Liver (tissue), 10 donors: ENCODE measurements at places on chromosomes 6 and 20. TPM values are rescaled to one million over a fixed set of nuclear protein-coding genes. Genes with fewer than 3 reads are reported as not detected.

The ANKRD66 gene
- not detected for polyA plus RNA-seq

The TASP1 gene
- 2.5 TPM for polyA plus RNA-seq

The C6orf141 gene
- 0.33 TPM for polyA plus RNA-seq

The PHACTR3 gene
- 0.15 TPM for polyA plus RNA-seq

The ADGRF5 gene
- polyA plus RNA-seq = 7.5 TPM

The MDFI gene
- polyA plus RNA-seq = not detected

The SOX4 gene
- 1.2 TPM for polyA plus RNA-seq

The TDP2 gene
- 16.5 TPM for polyA plus RNA-seq

The JPH2 gene
- polyA plus RNA-seq = 0.17 TPM

The GGT7 gene
- polyA plus RNA-seq = 3.7 TPM

The EEF1A2 gene
- polyA plus RNA-seq = not detected

DNA sequence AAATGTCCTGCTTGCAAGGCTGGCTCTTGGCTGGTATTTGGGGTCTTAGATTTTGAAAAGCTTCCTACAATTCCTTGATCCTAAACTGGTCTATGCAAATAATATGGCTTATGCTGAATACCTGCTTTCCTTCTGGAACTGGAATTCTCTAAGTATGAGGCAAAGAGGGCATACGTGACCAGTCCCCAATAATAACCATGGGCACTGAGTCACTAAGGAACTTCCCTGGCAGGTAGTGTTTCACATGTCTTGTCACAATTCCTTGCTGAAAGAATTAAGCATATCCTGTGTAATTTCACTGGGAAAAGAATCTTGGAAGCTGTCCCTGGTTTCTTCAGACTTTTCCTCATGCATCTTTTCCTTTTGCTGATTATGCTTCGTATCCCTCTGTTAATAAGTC is 106.5 kb downstream of the MMS22L start:
- no peak overlapping the region for H3K4me3 ChIP-seq
- H3K36me3 ChIP-seq = no peaks in the 10 kb centered on the region

- no peak overlapping the region for H3K4me3 ChIP-seq
- no peak for DNase-seq
- no peaks in the 10 kb centered on the region for H3K4me1 ChIP-seq
- H3K27ac ChIP-seq = no peak overlapping the region
- no peaks in the 10 kb centered on the region for H3K27me3 ChIP-seq
- no peaks in the 10 kb centered on the region for H3K36me3 ChIP-seq
These were observed 26.8 kb downstream of the DOK5 start for GRCh38 chr20:54502179-54502578.

DNA sequence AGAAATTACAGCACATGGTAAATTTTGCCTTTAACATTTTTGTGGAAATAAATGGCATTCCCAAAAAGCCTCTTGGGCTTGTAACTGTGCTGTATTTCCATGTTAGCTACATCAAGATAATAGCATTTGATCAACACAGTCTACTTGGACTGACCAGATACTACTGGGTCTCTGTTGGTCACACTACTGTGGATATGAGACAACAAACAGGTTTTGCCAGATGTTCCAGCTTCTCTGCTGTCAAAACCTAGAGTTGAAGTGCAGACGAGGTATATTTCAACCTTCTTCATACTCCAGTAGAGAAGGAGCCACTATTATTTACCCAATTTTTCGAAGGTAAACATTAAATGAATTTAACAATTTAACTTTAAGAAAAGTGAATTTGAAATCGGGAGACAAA is 284.7 kb upstream of the CITED2 start:
- H3K4me1 ChIP-seq = peaks cover 2% of the 10 kb centered on the region
- no peaks in the 10 kb centered on the region for H3K36me3 ChIP-seq
- DNase-seq = no peak
- H3K27ac ChIP-seq = no peak overlapping the region

GRCh38 chr6:104559435-104560202 is 300.1 kb downstream of the HACE1 start:
- no peak for DNase-seq
- H3K27ac ChIP-seq = no peak overlapping the region
- H3K27me3 ChIP-seq = peaks cover 2% of the 10 kb centered on the region
- no peaks in the 10 kb centered on the region for H3K4me1 ChIP-seq
- no peaks in the 10 kb centered on the region for H3K36me3 ChIP-seq

DNA sequence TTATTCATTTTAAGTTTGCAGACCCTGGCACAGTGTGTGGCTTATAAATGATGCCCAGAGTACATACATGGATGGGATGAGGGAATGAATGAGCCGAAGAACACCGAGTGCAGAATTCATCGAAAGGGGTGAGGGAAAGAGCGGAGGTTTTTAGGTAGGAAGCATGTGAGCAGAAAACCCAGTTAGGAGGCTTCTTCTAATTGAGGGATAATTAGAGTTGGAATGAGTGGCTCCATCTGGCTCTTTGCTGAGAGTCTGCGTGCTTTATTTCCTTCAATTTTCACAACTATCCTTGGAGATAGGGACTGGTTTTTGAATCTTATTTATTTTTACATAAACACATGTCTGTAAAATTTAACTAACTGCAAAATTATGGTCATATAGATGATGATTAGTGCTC is 150.7 kb downstream of the DOK5 start:
- H3K36me3 ChIP-seq = no peaks in the 10 kb centered on the region
- no peak overlapping the region for H3K4me3 ChIP-seq
- no peak overlapping the region for H3K27ac ChIP-seq
- no peaks in the 10 kb centered on the region for H3K27me3 ChIP-seq
- H3K4me1 ChIP-seq = no peaks in the 10 kb centered on the region

DNA sequence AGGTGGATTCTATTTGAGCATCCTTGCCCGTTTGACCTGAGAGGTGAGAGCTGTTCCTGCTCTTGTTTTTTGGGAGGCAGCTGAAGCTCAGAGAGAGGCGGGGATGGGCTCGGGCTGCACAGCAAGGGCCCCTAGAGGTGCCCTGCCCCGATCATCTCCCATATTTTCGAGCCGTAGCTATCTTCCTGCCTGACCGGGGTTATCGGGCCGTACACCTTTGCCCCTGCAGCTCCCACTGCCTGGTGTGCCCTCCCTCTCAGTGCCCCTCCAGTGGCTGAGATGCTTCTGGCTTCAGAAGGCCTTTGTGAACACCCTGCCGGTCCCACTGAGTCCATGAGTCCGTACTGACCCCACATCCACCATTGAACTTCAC is 6.7 kb downstream of the SRC start:
- no peaks in the 10 kb centered on the region for H3K27me3 ChIP-seq
- H3K27ac ChIP-seq = no peak overlapping the region
- H3K4me3 ChIP-seq = no peak overlapping the region
- no peaks in the 10 kb centered on the region for H3K36me3 ChIP-seq

GRCh38 chr6:2542858-2543218 is 207.9 kb downstream of the MYLK4 start:
- no peak for DNase-seq
- no peaks in the 10 kb centered on the region for H3K36me3 ChIP-seq
- no peaks in the 10 kb centered on the region for H3K27me3 ChIP-seq

GRCh38 chr6:160750276-160750689 is 48.2 kb downstream of the PLG start:
- H3K36me3 ChIP-seq = peaks cover 9% of the 10 kb centered on the region
- DNase-seq = no peak
- no peak overlapping the region for H3K4me3 ChIP-seq
- H3K4me1 ChIP-seq = no peaks in the 10 kb centered on the region
- H3K27me3 ChIP-seq = no peaks in the 10 kb centered on the region
- no peak overlapping the region for H3K27ac ChIP-seq

DNA sequence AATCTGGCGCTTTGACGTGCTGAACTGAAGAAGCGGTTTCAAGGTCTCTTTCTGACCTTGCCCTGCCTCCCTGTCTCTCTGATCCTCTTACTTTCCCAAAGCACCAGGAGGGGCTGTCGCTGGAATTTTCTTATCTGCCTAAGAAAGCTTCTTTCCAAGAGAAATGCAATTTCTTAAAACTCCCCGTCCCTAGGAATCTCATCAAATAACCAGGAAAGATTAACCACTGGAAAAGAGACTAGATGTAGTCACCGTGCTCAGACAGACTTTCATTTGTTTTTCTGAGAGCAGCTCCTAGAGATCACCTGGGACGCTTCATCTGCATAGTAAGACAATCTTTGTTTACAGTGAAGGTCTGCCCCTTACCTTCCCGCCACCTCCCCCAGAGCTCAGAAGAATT is 38.6 kb downstream of the PDYN start:
- H3K4me1 ChIP-seq = no peaks in the 10 kb centered on the region
- H3K27ac ChIP-seq = no peak overlapping the region
- no peaks in the 10 kb centered on the region for H3K27me3 ChIP-seq
- no peaks in the 10 kb centered on the region for H3K36me3 ChIP-seq
- H3K4me3 ChIP-seq = no peak overlapping the region

DNA sequence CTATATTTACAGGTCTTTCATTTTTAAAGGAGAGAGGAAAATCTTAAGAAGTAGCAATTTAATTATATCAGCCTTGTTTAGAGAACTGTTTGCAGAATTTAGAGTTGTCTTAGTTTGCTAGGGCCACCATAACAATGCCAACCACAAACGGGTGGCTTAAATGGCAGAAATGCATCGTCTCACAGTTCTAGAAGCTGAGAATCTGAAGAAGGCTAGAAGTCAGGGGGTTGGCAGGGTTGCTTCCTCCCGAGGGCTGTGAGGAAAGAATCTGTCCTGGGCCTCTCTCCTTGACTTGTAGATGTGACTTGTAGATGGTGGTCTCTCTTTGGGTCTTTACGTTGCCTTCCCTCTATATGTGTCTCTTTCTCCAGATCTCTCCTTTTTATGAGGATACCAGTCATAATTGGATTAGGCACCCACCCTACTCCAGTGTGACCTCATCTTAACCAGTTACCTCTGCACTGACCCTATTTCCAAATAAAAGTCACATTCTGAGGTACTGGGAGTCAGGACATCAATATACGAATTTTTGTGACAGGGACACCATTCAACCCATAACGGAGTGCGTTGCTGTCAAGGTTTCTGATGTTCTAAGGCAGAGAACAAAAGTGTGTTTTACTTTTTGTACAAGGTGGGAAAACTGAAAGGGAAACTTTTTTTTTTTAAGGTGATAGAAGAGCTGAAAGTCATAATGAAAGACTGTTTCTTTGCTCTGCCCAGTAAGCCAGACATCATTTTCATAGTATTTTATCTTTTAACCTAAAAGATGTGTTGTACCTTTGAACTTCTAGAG is 84.4 kb downstream of the SAMD3 start:
- H3K27ac ChIP-seq = no peak overlapping the region
- no peak for DNase-seq
- no peak overlapping the region for H3K4me3 ChIP-seq
- no peaks in the 10 kb centered on the region for H3K27me3 ChIP-seq

DNA sequence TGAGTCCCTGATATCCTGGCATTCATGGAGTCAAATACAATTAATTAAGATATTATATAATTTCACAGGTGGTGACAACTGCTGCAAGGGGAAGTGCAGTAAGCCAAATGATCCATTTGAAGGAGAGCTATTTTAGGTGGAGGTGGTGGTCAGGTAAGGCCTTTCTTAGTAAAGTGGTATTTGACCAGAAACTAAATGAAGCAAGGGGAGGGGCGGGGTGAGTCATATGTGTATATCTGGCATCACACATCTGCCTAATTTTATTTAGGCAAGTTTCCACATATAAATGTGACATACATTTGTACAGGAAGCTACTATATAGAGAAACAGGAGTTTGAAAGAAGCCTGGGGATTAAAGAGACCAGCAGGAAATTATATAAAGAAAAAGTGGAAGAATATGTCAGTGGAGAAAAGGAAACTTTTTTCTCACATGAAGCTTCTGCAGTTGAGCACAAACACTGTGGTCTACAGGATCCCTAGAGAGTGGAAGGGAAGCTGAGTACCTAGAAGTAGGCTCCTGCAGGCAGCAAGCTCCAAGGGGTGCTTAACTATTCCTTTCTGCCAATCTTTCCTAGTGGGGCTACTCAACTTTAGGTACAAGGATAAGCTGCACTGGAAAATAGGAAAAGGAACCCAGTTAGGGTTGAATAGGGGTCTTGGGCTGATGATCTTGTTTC is 99.6 kb downstream of the OGFRL1 start:
- peaks cover 25% of the 10 kb centered on the region for H3K4me1 ChIP-seq
- no peak for DNase-seq
- H3K27ac ChIP-seq = no peak overlapping the region

DNA sequence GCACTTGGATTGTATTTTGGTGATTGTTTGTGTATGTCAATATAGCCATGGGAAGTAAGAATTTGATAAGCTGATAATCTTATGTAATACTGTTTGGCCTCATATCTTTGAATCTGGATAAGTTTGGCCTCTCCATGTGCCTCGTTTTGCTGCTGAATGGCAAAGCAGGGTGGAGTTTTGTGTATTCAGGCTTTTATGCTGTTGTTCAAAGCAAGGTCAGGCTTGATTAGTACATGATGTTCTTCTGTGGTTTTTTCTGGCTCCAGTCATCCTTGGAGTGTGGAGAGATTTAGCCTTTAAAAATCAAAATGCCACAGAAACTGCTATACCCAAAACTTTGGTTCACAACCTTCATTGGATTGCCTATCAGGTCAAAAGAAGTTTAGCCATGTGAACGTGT is 728.9 kb upstream of the GJE1 start:
- no peaks in the 10 kb centered on the region for H3K27me3 ChIP-seq
- no peak overlapping the region for H3K4me3 ChIP-seq
- no peaks in the 10 kb centered on the region for H3K36me3 ChIP-seq
- DNase-seq = no peak
- no peak overlapping the region for H3K27ac ChIP-seq

DNA sequence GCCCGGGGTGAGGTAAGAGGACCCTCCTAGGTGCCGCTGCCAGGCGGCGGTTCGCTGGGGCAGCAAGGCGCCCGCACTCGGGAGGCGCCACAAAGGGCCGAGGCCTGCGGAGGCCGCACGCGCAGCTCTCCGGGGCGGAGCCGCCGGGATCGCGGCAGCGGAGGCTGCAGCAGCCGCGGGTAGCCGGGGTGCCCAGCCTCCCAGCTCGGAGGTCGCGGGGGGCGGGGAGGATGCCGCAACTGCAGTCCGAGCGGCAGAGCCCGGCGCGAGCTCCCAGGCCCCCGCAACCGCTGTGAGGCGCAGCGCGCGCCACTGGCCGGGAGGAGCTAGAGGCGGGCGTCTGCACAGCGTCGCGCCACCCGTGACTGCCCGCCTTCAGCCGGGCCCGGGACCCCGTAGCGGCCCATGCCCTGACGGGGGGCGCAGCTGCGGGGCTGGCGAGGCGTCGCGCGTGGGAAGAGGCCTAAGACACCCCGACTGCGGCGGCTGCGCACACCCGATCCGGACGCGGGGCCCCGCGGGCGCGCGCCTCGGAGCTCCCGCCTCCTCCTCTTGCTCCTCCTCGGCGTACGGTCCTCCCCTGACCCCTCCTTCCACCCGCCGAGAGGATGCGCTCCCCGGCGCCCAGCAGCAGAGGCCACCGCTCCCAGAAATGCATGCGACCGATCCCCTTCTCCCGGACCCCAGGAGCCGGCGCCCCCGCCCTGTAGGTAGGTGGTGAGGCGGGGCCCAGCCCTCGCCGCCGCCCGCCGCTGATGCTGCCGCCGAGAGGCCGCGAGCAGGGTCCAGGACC is at the start of gene NCOA7:
Gene NCOA7 (plus strand): TSS at position 603 of the 793 bp plus-strand sequence. CDS start 24,395 bp downstream, outside the sequence.
- H3K4me3 ChIP-seq = peak within 1 kb of the TSS; percentile 84
- DNase-seq = peak; percentile 82
- H3K27me3 ChIP-seq = no peaks in the 10 kb centered on the region
- peak within 1 kb of the TSS; percentile 90 for H3K27ac ChIP-seq

GRCh38 chr20:4545526-4545925 is 176.2 kb upstream of the PRND start:
- no peak for DNase-seq
- H3K27me3 ChIP-seq = no peaks in the 10 kb centered on the region
- H3K27ac ChIP-seq = no peak overlapping the region
- no peaks in the 10 kb centered on the region for H3K4me1 ChIP-seq
- H3K4me3 ChIP-seq = no peak overlapping the region
